HCT116 (cell line): ENCODE measurements at places on chromosomes 6 and 20. TPM values are rescaled to one million over a fixed set of nuclear protein-coding genes. Genes with fewer than 3 reads are reported as not detected.

Gene C6orf141
- 31.6 TPM for total RNA-seq

Gene SLC22A23
- 11.5 TPM for total RNA-seq

Gene TBC1D32
- total RNA-seq, result 13.8 TPM

Gene SLC44A4
- total RNA-seq, result 0.74 TPM

Gene GNMT
- 0.57 TPM for total RNA-seq

Gene GTSF1L
- total RNA-seq, result not detected

Gene SAMD10
- 4.2 TPM for total RNA-seq

Gene SGK2
- total RNA-seq, result 2.3 TPM
